ENCODE measurements at places on chromosomes 1 and 21.
A peak's percentile ranks its signal among the peaks of the same experiment; 100 is the strongest.

DNA sequence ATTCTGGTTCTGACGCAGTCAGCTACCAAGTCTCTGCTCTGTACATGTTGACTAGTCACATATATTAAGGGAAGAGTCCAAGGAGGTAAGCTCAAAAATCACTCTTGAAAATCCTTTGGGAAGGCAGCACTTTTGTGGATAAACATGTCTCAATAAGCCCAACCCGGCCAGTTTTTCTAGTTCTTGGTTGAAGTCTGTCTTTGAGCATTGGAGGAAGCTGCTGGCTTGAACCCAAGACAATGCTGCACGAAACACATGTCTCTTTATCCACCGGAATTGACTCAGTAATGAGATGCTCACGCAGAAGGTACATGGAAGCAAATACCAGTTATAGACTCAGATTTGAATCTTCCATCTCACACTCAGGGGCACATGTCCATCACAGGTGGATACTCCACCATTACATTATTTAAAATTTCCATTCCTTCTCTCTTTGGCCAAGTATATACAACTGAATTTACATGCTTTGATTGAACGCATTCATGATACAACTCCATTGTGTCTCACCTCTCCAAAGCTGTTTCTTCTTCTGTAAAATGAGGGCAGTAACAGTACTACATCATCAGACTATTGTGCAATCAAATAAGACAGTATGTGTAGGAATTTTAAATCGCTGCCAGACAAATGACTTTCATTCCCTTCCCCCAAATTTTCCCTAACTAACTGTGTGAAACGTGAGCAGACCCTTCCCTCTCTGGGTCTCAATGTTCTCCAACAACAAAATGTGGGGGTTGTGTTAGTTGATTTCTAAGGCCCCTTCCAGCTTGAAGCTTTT lies 9.6 kb upstream of the GUCA2A start:
- no peak for DNase-seq

- no peak for DNase-seq
Observed at GRCh38 chr1:31437433-31438037, 24.5 kb downstream of the SERINC2 start.

DNA sequence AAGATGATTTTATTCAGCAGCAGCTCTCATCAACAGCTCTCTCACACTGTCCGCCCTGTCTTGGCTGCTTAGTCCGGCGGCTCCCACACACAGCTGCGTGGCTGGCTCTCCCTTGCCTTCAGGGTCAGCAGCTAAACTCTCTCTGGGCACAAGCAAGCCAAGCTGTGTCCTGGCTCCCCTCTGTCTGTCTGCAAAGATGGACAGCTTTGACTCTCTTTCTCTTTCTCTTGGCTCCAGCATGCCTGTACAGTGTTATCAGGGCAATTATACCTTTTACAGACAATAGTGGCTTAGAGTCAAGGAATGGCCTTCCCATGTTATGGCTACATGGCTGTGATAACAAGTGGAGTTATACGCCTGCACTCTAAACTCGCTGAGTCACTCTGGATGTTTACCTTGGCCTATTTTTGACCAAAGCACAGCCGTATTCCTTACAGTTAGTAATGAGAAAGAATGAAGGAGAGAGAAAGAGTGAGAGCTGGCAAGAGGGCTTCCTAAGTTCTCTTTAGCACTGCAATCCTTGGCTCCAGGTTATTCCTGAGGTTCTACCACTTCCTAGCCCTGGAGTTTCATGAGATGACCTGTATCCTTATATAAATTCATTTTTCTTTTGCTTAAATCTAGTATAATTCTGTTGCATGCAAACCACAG lies 59.9 kb upstream of the ZSWIM5 start:
- DNase-seq: peak; percentile 66

DNA sequence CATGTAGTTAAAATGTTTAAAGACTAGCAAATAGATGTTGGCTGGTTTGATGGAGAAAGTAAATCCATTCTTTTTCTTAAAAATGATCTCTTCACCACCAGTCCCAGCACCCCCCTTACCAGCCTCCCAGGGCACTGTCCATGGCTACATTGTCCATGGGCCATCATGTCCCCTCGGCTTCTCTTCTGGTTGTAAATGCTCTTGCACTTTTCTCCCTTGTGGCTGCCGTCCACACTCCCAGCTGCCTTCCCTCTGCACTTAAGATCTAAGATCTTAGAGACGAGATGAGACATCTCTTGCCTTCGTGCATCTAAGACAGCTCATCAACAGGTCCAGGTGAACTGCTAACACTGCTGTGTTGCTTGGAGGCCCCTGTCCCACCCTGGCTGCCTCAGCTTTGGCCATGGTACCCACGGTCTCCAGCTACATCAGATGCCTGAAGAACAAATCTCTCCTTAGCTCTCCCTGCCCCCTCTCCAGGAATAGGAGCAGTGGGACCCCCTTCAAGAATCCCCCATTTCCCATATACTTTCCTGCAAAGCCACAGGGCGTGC lies 11.1 kb downstream of the CAPN2 start:
- DNase-seq: no peak

GRCh38 chr1:12076425-12077005 lies 13.4 kb downstream of the TNFRSF8 start:
- DNase-seq: no peak

- no peak for DNase-seq
Observed at GRCh38 chr21:43767984-43768867, 7.9 kb downstream of the CSTB start.

GRCh38 chr1:24830680-24831272 lies 85.5 kb downstream of the CLIC4 start:
- DNase-seq: no peak

GRCh38 chr1:34918386-34918976 lies 11.0 kb downstream of the DLGAP3 start:
- no peak for DNase-seq

DNA sequence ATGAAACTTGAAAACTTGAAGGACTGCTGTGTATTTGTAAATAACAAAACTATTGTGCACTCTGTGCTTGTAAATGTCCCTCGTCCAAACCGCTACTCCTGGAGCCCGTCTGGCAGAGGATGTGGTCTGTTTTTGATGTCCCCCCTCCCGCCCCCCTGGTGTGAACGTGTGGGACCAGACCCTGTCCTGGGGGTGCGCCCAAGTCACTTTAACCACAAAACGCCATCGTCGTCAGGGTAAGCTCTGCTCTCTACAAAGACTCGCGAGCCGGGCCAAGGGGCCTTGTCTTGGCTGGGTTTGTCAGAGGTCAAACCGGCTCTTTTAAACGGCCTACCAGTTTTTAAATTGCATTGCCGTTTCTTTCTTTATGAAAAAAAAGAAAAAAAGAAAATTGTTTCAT lies 87.4 kb upstream of the TMEM51 start:
- no peak for DNase-seq

GRCh38 chr1:60573726-60574409 lies 500.3 kb upstream of the C1orf87 start:
- DNase-seq: no peak

DNA sequence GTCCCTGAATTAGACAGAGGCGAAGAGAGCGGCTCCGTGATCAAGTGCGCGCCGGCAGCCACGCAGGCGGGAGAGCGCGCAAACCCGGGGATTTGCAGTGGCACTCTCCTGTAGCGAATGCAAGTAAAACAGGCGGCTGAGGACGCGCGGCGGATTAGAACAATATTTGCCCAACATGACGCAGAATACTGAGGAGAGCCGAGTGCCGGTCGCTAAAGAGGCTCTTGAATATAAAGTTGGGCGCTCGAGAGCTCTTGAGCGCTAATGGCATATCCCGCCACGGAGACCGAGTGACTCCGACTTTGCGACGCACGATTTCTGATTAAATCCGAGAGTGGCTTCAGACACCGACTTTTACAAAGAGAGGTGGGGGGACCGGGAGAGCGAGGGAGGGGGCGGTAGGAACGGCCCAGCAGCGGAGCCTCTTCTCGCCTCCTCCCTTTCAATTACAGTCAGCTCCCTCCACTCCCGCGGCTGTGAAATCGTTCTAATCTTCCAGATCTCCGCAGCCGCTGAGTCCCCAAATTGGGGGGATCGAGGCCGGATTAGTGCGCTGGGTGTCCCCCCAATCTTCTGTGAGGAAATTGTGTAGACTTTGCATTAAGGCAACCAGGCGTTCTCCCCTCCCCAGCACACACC lies 2.3 kb downstream of the PAX7 start:
- no peak for DNase-seq

DNA sequence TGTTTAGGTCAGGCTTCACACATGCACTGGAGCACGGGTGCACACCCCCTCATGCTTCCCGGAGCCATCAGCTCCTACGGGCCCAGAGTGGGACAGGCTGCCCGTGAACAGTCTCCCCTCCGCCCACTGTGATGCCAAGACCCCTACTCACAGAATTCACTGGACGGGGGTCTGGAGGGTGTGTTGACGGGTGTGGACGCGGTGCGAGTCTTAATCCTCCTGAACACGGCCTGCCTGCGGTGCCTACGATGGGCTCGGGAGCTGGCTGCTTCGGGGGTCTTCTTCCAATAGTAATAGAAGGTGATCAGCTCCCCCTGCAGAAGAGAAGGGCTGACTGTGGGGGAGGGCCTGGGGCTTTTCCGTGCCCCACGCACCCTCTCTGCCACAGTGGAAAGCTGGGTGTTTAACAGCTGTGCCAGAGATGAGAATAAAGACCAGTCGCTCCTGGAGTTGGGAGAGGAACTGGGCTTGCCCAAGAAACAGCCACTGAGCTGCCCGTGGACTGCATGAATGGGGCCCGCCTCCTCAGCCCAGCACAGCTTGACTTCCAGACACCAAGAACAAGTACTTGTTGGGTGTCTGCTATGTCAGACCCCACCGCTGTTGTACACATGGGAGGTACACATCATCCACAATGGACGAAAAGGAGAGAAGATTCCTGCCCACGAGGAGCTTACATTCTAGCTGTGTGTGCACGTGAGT lies 47.9 kb downstream of the SLC45A1 start:
- no peak for DNase-seq

DNA sequence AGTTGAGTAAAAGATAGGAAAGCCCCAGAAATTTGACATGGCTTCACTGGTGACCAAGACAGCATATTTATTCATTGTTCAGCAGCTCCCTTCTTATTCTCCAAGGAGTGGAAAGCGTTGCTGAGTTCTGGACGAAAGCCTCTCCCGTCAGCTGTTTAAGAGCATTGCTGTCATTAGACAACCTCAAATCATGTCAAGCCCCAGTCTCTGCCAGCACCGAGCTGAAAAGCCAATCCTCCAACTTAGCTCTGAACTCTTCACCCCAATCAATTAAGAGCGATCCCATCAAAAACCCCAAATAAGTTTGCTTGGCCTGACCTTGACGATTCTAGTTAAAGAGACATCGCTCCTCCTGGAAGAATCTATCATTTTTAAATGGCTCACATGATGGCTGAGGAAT lies 110.8 kb downstream of the PLPP3 start:
- no peak for DNase-seq

DNA sequence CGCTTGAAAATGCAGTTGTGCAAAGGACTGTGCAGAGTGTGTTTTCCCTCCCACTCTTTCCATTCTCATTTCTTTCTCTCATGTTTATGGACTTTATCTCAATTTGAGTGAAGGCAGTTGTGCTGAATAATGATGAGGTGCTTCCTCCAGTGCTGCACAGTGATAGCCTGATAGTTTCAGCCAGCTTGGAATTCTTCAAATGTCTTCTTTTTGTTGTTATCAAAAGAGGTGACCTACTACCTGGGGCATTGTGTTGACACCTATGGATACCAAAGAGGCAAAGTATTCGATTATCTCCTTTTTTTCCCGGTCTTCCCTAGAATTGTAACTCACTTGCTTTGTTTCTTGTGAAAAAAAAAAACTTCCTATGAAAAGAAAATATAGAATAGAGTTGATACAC lies 132.6 kb upstream of the ESRRG start:
- DNase-seq: no peak

- no peak for DNase-seq
Observed at GRCh38 chr21:35791541-35792325, 268.6 kb downstream of the SETD4 start.

- DNase-seq: no peak
Observed at GRCh38 chr21:43734928-43735229, 15.9 kb downstream of the PDXK start.

DNA sequence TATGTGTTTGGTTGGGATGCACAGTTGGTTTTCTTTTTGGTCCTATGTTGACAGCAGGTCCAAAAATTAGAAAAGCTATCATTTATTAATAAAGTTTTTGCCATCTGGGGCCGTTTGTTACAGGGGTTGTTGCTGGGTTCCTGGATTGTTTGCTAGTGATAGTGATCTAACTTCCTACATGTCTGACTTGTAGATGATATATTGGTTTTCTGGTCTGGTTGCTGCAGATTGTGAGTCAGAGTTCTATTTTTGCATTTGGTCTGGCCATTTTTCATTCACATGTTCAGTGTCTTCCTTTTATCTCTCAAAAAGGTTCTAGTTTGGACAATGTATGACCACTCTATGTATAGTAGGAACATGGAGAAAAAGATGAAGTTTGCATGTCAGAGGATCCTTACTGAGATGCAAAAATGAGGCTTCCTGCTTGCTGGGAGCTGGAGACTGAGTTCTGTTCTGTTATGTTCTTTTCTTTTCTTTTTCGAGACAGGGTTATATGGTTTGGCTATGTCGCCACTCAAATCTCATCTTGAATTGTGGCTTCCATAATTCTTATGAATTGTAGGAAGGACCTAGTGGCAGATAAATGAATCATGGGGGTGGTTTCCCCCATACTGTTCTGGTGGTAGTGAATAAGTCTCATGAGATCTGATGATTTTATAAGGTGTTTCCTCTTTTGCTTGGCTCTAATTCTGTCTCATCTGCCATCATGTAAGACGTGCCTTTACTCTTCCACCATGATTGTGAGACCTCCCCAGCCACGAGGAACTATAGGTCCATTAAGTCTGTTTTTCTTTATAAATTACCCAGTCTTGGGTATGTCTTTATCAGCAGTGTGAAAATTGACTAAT lies 4.2 kb upstream of the NVL start:
- DNase-seq: no peak

- peak; percentile 24 for DNase-seq
Observed at GRCh38 chr1:27557596-27558340, 46.2 kb downstream of the AHDC1 start.

DNA sequence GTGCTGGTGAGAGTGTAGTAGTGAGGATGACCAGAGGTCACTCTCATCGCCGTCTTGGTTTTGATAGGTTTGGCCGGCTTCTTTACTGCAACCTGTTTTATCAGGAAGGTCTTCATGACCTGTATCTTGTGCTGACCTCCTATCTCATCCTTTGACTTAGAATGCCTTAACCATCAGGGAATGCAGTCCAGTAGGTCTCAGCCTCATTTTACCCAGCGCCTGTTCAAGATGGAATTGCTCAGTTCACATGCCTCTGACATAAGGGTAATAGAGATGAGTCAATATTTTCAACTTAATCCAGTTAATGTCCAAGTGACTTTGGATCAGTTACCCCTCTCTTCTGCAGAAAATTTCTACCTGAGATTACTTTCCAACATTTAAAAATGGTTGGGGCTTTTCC lies 4.6 kb downstream of the NID1 start:
- no peak for DNase-seq

GRCh38 chr1:47818682-47819573 lies 178.3 kb downstream of the TRABD2B start:
- DNase-seq: no peak

GRCh38 chr1:211327346-211327921 lies 801 bp downstream of the TRAF5 start:
- no peak for DNase-seq

- no peak for DNase-seq
Observed at GRCh38 chr1:193310564-193310963, 124.2 kb upstream of the B3GALT2 start.

Measured in left ventricle myocardium inferior (tissue), 1 donor.